Effector memory CD8-positive, alpha-beta T cell (primary cell): ENCODE measurements at places on chromosomes 7 and 10.

DNA sequence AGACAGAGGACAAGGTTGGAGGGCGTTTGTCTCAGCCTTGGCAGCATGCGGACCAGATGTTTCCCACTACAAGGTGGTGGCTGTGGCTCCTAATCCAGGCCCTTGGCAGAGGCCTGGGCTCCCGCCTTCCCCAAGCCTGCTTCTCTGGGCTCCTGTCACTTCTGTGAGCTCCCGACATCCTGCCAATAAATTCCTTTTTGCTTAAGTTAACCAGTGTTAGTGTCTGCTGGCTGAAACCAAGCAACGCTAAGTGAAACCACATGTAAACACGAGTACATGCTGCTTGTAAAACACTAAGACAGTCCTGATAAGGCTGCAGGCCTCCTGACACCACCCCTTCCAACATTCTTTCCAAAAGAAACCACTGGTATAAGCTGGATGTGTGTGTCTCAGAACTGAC lies 263.6 kb upstream of the ZMIZ1 start:
- DNase-seq = no peak

DNA sequence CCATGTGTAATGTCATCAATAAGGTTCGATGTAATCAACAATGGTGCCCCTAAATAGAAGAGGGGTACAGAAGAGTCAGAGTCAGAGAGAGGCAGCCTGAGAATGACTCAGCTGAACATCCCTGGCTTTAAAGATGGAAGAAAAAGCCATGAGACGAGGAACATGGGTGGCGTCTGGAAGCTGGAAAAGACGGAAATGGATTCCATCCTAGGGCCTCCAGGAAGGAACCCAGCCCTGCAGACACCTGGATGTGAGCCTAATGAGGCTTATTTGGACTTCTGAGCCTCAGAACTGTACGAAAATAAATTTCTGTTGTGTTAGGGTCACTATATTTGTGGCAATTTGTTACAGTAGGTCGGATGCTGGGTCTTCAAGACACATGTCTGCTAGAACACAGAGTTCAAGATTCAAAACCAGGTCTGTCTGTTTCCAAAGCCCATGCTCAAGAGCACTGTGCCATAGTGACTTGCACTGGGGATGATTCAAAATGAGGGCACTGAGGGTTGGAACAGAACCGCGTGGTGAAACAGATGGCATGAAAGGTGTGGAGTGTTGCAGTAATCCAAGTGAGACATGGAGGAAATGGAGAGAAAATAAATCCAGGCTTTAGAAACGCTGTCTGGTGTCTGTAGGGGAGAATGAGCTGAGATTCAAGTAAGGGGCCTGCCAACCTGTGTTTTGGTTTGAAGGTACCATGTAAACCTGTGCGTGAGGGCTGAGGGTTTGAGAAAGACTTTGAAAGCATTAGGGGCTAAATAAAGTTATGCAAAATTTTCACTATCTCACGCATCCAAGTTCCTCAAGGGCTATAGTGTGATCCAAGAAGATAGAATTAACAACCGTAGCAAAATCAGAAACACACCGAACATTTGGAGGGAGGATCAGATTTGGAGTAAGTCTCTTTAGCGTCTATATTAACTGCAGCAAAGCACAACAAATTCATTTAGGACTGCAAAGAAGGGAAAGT lies 849.1 kb upstream of the AUTS2 start:
- DNase-seq = no peak

- DNase-seq = no peak
These were observed 57.4 kb downstream of the ADRB1 start for GRCh38 chr10:114100848-114101741.

DNA sequence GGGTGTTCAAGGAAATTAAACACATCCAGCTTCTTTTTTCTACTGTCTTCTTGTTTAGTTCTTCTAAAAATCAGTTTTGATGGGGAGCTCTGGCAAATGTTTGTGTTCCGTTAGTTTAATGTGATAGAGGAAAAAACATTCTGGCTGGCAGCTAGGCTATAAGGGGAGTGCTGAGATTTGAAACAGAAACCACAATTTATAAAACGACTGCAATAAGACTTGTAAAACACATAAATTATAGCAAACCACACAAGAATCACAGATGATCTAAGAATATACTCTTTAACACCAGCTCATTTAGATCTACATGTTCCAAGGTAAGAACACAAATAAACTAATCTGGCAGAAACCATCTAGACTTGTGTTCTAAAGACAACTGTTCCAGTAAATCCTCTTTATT lies 425.5 kb downstream of the CNTNAP2 start:
- DNase-seq = no peak

- DNase-seq = no peak
These were observed 12.2 kb downstream of the CCDC6 start for GRCh38 chr10:59894114-59894513.

DNA sequence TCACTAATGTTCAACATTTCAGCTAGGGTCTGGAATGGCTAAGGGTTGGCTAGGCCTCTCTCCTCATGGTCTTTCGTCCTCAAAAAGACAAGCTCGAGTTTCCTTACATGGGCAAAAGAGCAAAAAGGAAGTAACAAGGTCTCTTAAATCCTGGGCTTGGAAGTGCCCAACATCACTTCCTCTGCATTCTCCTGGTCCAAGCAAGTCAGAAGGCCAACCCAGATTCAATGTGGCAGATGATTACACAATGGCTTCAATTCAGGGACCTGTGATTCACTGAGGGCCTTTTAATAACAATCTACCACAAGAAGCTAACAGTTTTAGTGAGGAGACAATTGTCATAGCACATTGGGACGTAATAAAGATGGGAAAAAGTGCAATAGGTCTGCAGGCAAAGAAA lies 4.4 kb upstream of the NUP205 start:
- no peak for DNase-seq

DNA sequence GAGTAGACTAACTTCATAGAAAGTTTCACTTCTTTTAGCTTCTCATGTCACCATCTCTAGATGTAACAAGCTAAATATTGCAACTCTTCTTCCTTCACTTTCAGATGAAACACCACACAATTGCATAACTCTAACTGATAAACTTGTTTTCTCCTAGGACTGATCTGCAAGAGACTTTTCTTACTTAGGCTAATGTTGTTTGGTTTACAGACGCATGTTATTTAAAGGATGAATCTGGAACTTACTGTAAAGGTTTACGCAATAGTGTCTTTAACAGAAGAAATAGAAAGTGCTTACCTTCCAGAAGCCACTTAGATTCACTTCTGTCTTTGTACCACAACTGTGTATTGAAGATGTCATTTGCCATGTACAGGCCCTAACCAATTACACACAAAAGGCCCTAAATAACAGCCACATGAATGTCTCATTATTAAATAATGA lies 22.1 kb upstream of the ZC3HAV1 start:
- no peak for DNase-seq

DNA sequence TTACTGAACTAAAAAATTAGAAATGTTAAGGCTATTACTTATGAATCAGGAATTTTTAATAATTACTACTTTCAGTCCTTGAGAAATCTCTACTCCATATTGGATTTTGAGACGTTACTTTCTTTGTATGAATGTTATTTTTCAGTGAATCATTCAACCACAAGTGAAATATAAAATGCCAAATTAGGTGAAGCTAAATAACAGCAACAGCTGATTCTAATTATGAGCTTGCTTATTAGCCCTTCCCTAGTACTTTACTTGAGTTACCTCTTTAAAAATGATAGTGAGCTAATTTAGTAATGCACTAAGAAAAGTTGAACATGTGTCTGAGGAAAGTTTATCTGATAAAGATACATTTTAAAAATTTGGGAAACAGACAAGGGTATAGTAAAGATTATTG lies 51.4 kb downstream of the PCGF5 start:
- DNase-seq = no peak

- DNase-seq = no peak
These were observed 478 bp upstream of the ZNF22 start for GRCh38 chr10:45000138-45000751.

DNA sequence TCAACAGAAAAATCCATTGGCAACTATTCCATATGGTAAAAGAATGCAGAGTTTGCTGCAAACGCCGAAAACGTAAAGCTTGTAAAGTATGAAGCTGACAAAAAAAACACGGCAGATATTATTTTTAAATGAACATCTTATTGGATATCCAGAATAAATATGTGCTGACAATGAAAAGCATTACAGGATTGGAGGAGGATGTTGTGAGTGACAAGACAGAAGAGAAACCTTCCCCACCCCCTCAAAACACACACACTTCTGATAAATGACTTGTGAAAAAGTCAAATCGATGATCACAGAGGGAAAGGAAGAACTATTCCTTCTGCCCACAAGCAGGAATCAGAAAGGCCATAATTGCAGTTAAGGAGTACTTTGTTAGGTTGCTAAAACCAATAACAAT lies 14.6 kb downstream of the FAM131B start:
- no peak for DNase-seq

- DNase-seq = no peak
These were observed 19.8 kb upstream of the ST7 start for GRCh38 chr7:116933465-116933864.

GRCh38 chr10:71538608-71539260 lies 142.0 kb downstream of the CDH23 start:
- DNase-seq = no peak
